ENCODE measurements at places on chromosomes 12 and 14.
A peak's percentile ranks its signal among the peaks of the same experiment; 100 is the strongest.

GRCh38 chr12:43060742-43061141, 471.2 kb upstream of the PRICKLE1 start:
- DNase-seq: no peak

DNA sequence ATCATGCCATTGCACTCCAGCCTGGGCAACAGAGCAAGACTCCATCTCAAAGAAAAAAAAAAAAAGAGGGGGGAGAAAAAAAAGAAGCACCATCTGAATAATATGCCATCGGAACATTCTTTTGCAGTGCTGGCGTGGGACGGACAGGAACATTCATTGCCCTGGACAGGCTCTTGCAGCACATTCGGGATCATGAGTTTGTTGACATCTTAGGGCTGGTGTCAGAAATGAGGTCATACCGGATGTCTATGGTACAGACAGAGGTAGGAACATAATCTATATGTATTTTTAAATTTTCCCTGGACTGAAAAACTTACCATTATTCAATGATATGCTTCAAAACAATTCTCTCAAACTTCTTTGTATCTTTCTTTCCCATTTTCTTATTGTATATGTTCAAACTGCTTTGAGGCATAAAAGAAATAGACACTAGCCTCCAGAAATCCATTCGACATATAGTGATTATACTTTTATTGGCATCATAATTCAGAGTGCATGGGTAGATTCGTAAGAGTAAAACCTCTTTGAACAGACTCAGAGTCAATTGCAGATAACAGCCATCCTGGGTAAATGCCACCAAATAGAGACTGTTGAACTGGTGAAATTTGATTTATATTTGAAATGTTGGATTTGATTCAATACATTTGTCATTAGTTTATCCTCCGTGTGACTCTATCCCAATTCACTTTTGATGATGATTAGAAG, 199.7 kb downstream of the EPS8 start:
- no peak for DNase-seq

DNA sequence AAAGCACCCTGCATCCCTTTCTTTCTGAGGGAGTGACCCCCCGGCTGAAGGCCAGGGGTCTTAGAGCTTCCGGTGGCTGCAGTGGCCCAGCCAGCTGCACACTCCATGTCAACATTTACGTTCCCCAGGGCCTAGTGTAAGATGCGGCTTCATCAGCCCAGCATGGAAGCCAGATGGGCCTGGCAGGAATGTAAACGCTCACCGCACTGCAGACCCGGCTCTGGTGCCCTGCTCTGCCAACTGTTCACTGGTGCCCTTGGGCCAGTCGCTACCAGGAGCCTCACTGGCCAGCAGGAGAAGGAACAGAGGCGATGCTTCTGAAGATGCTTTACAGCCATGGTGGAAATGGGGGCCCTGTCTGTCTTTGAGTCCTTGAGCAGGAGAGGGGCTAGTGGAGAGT, 8.6 kb upstream of the TMEM119 start:
- no peak for DNase-seq

- DNase-seq: peak; percentile 68
Measured at GRCh38 chr12:95216711-95217376, 423 bp downstream of the FGD6 start.

GRCh38 chr12:52401526-52401925, 4.6 kb downstream of the KRT82 start:
- DNase-seq: no peak

DNA sequence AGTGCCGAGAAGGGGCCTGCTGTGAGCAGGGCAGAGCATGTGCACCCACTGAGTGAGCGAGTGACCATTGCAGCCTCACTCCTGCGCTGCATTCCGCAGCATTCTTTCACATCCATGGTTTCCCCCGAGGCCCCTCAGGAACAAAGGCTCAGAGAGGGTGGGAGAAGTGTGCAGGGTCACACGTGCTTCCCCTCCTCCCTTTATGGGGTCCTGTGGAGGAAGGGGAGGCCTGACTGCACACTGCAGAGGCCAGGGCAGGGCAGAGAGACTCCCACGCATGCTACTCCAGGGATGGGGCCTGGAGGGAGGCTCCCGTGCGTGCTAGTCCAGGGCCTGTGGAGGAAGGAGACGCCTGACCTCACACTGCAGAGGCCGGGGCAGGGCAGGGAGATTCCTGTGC, 63.2 kb downstream of the DIO3 start:
- DNase-seq: no peak

DNA sequence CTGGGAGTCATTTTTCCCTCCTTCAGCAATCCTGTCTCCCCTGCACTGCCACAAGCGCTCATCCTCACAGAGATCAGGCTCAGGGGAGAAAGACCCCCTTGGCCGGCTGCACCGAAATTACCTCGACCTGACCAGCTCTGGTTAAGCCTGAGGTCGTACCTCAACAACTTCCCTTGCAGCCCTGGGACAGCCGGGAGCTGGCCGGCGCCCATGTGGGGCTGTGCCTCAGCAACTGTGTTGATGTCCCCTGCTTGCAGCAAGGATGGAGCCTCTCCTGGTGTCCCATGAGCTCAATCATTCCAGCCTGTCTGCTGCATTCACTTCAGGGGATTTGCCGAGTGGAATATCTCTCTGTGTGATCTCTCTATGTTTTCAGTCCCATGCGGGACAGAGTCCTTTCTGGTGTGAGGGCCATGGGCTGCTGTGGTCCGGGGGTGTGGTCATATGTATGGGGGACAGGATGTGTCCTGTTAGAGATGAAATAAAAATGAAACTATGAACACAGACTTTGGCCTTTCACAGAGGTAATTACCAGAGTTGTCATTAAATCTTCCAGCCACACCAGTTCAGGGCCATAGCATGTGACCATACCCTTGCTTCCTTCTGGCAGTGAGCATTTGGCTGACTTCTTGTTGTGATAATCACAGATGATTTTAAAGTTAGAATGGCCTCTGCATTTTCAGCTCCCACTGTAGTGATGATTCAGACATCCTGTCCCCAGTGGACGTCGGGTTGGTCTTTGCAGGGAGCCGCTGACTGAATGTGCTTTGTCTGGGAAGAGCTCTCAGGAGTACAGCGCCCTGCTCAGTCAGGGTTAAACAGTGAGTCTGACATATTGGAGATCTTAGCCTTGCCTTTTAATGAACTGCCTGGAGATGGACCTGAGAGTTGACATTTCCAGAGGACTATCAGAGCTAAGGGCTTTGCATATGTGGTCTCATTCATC, 405.9 kb downstream of the AACS start:
- DNase-seq: no peak

- no peak for DNase-seq
Measured at GRCh38 chr12:71999795-72000194, 61.1 kb downstream of the TPH2 start.

DNA sequence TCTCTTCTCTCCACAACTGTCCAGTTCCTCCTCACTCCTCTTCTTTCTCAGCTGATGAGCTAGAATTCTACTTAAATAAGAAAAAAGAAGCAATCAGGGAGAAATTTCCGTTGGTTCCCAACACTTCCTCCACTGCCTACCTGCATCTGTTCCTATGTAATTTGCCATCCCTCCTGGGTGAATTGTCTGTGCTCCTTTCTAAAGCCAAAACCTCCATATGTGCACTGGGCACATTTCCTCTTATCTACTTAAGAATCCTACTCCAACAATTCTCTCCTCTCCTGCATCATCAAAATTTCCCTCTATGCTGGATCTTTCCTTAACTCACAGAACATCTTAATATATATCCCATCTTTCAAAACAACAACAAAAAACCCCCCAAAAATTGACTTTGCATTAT, 35.2 kb downstream of the GPR65 start:
- DNase-seq: no peak

DNA sequence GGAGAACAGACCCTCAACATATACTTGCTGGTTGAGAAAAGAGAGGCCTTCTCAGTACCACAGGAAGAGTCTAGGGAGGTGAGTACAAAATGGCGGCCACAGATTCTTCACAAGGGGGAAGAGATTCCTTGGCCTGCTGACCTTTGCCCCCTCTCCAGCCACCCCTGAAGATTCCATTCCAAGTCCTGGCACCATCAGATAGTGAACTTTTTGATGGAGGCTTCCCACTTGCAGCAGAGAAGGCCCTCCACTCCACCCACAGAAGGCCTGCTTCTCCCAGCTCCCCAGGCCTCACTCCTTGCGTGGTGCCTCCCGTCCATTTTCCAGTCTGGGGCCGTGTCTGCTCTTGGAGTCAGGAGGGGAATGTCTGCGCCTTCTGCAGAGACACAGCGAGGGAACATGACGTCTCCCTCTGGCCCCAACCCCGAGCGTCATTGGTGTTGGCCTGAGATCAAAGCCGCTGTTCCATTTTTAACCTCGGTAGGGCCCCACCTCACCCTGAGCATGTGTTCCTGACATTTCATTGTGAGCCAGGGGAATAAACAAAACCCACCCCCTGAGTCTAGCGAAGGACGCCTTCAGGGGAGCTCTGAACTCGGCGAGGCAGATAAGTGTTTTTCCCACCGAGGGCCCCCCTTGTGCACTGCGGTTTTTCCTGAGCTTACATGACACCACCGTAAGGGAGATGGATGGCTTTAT, 268.7 kb upstream of the TBX3 start:
- DNase-seq: no peak

- no peak for DNase-seq
Measured at GRCh38 chr14:42921901-42922300, 1315.2 kb downstream of the LRFN5 start.

DNA sequence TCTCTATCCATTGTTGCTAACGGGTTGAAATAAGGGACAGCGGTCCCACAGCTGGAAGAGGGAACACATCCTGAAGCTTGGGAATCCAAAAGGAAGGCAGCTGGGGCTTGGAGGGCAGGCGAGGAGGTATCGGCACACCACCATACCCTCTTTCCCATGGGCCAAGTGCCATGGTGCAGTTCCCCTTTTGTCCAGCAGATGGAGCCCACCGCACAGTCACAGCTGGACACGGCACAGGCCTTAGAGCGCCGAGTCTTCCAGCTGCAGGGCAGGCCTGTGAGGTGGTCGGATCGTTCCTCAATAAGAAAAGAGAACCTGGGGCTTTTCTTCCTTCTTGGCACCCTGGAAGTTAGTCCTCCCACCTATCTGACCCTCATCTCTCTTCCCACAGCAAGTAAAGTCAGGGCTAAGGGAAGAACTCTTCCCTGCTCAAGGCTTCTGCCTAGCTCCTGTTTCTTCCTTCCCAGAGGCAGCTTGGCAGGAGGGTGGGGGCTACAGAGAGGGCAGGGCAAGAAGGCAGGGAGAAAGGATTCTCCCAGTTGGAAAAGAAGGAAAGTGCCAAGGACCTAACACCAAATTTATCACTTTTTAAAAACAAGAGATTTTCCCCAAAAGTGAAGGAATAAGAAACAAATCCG, 8.6 kb downstream of the PPP1R1A start:
- DNase-seq: peak; percentile 44

DNA sequence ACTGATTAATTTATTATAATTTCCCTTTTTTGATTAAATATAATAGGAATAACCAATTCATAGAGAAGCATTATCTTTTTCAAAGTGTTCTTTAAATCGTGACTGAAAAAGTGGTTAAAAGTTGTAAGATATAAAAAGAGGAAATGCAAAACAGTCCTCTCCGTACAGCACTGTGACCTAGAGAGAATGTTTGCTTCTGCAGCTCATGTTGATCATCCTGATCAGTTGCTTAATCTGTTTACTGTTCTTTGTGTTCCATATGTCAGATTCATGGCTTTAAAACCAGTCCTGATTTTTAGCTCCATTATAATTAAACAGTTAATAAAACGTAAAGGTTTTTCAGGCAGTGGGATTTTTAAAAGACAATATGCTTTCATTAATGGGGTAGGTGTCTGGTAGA, 4.7 kb downstream of the TTC8 start:
- DNase-seq: no peak

DNA sequence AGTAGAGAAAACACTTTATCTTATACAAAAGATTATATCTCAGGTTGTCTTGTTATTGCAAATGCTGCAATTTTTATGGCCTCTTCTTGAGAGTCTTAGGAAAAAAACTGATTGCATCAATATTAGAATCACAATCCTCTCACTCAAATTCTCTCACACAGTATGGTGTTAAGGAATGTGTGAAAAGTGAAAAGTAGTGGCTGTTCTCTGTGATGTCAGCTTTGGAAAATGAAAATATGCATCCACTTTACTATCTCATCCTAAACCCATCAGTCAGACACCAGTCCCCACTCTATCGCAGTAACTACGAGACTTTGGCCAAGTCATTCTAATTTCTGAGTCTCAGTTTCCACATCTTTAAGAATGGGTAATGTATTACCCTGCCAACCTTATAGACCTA, 32.6 kb upstream of the NTF3 start:
- no peak for DNase-seq

DNA sequence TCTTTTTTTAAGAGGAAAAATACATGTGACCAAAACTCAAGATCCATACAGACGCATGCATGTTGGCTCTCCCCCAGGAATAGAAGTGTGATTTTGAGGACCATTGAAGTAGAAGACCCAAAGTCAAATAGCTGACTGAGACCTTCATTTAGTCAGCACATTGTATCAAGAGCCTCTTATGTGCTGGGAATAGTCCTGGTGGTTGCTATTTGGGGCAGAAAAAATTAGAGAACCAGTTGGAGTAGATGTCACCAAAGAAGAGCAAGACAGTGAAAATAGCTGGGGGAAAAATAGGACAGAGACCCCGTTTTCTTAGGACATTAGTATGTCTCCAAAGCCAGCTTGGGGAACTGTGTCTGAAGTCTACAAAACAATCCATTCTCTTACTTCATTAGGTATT, 93.6 kb downstream of the PELI2 start:
- DNase-seq: no peak

- DNase-seq: no peak
Measured at GRCh38 chr12:21073822-21074460, 57.1 kb upstream of the SLCO1B1 start.

- DNase-seq: peak; percentile 38
Measured at GRCh38 chr14:102316338-102316742, 3.2 kb upstream of the ZNF839 start.

DNA sequence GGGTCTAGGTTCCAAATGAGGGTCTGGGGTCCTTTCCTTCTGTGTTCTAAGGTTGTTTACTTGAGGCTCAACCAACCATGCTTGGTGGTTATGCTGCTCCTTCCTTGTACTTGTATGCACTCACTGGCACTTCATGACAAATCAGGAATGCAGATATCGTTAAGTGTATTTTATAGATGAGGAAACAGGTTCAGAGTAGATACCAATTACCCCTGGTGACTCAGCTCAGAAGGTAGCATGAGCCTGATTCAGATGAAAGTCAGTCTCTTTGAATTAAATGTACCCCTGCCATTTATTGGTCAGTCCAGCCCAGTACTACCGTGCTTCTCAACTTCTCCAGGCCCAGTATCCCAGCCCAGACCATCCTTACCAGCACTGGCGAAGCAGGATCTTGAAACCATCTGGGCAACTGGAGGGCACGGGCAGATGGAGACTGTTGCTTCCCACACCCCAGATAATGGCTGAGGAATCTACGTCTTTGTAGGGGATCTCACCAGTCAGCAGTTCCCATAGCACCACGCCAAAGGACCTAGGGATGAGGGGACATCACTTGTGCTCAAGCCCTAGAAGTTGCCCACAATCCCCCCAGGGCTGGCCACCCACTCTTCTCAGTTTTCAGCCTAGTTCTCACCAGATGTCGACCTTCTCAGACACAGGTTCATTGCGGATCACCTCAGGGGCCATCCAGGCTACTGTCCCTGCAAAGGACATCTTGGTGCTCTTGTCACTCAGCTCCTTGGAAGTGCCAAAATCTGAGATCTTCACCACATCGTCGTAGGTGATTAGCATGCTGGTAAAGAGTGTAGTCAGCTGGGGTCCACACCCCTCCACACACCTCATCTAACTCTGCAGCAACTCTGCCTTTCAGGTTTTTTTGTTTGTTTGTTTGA, 14.3 kb downstream of the MAP3K12 start:
- no peak for DNase-seq

All from NCI-H1105 (cell line).